ENCODE measurements at places on chromosomes 3 and 15.
A peak's percentile ranks its signal among the peaks of the same experiment; 100 is the strongest.

DNA sequence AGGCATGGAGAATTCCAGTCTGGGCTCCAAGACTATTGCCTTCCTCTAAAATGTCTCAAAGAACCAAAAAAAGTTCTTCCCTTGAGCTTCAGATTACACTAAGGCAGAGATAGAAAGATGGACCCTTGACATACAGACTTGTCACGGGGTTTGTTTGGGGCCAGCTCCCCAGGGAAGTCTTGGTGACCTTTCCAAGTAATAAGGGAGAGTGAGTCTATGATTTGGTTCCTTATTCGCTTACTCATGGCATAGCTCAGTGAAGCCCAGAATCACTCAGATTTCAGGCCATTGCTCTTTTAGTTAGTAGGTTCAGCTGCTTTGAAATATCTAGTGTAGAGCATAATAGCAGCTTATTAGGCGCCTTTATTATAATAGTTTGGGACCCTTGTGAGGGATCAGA is 90.3 kb downstream of the PLCL2 start:
- DNase-seq: no peak

DNA sequence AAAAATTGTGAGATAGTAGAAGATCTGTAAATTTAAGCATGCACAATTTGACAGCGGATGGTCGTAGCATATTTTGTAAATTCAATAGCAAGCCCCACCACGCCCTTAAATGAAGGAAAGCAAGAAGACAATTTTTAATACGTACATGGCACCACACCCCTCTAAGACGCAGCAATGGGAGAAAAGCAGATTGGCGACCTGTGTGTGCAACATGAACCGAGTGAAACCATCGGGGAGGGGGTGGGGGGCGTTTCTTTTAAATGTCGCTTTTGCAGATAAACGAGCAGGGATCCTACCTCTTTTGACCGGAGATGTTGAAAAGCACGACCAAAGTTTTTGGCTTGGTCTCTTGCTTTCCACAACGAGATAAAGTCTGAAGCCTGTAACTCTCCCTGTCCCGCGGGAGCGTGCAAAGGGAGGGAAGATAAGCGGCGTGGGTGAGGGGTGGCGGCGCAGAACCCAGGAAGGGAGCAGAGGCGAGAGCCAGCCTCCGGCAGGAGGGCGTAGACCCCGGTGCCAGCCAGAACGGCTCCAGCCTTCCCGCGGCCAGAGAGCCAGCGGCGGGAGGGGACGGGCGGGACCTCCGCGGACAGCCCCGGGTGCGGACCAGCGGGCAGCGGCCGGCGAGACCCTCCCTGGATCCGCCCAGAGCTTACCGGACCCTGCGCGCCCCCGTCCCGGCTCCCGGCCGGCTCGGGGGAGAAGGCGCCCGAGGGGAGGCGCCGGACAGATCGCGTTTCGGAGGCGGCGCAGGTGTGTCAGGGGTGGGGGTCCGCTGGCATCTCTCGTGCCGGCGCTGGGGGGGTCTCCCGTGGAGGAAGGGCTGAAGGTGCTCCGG is at the start of gene CHL1:
TSS of gene CHL1 (plus strand) at position 453 of the 838 bp plus-strand sequence. CDS start 123,014 bp downstream, outside the sequence.
- no peak for DNase-seq

GRCh38 chr3:48034000-48034516 is 17.8 kb upstream of the MAP4 start:
- no peak for DNase-seq

- no peak for DNase-seq
Measured at GRCh38 chr15:63000706-63001105, 41.8 kb upstream of the TPM1 start.

DNA sequence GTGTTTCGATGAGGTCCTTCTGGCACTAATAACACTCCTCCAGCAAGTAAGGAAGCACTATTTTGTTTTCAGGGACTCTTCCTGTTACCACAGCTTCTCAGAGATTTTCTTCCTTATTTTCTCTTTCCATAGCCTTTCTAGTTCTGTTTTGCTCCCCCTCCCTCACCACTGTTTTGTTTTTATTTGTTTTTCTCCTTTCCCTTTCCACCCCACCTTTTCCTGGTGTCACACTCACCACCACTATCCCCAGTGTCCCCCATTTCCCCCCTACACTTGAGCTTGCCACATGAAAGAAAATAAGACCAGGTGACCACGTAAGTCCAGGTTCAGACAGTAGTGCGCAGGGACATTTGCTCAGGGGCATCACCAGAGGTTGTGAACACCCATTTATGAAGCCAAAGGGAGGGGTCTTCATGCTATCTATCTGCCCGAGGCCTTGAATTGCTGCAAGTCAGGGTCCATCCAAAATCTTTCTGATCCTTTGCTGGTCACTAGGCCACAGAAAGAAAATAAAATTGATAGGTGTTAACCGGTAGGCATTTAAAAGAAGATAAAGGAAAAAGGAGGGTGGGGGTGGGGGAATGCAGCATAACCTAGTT is 1.4 kb upstream of the RFTN1 start:
- DNase-seq: no peak

DNA sequence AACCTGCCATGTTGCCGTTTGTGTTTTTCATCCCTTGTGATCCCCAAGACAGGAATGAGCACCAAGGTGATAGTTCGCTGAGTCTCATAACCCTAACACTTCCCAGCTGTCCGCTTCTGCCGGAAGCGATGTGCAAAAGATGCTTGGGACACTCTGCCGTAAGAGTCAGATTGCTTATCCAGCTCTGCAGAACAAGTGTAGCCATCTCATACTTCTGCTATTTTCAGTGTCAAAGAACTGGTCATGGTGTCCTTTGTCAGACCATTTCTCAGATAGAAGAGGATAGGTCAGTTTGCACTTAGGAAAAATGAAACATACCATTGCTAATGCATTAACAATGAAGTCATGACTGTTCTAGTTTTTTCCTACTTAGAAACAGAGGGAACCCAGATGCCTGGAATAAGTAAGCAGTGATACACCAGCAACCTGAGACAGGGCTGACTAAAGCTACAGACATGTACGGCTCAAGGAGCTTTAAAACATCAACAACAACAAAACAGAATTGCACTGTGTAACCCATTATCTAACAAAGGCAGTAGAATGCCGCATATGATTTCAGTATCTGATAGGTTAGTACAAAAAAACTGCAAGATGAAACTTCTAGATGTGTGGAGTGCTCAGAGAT is 134.0 kb upstream of the IL12A start:
- no peak for DNase-seq

DNA sequence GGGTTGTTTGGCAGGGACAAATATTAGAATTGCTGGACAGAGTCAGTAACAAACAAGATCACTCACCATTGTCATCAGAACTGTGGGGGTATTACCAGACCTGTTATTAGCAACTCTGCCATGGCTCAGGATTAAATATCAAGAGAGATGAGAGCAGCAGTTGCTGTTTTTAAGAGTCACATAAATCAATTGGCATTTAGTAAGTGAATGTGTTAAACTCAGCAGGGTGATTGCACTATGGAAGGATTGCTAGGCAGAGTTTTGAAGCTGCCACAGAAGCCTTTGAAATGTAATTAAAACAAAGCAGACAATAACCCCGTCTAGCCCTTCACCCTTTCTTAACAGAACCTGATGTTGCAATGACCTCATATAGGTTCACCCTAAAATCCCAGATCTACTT is 238.8 kb downstream of the GAP43 start:
- DNase-seq: no peak

GRCh38 chr3:13419505-13420044 is 547 bp downstream of the NUP210 start:
- DNase-seq: peak; percentile 64

DNA sequence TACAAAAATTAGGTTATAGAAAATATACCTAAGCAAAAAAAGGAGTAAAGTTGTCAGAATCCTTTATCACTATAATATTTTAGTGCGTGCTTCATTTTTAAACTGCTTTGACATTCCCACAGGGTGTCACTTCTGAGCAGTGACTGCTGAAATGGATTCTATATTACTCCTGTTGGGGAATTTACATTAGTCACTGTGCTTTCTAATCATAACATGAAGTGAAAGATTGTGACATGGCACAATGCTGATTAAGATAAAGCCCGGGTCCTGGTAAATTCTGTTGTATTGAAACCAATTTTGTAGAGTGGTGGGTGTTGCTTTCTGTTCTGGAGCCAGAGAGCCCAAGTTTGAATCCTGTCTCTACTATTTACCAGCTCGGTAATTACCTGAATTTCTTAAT is 36.4 kb upstream of the EHHADH start:
- no peak for DNase-seq

GRCh38 chr3:133077688-133078087 is 39.5 kb downstream of the TMEM108 start:
- DNase-seq: no peak

DNA sequence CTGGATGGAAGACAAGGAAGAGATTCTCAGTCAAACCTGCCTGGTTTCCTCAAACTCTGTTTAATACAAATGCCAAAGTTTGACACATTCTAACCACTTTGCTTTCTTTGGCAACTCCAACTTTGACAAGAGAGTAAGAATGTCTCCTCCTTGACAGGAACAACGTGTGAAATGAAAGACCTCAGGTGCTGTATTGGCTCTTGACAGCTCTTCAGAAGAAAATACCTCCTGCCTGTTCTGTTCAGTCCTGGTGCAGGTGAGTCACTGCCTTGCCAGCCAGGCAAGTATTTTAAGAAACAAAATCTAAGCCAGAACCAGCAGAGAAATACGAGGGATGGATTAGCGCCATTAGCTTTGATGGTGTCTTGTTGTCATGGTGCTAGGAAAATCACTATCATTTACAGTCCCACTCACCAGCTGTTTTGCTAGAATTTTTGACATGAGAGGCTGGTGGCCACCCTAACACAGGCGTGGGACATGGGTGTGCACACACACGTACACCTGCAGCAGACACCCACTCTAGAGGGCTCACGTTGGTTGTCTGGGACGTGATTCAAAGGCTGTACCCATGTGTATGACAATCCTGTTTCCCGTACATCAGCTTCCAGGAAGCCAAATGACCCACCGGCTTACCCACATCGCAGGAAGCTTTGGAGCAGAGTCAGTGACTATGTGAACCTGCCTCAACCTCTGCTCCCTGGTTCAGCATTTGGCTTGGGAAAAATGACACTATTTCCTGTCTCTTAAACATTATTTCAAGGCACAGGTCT is 60.4 kb downstream of the CCNL1 start:
- no peak for DNase-seq

Measured in activated CD4-positive, alpha-beta T cell treated with anti-CD3 and anti-CD28 coated beads, Interleukin-2, amount 50 U/mL, for 1 hour (primary cell).